Dorsolateral prefrontal cortex (tissue), 122 donors: ENCODE measurements at places on chromosomes 1 and 21.

GRCh38 chr1:61670445-61670844 lies 54.5 kb downstream of the TM2D1 start:
- no peak for DNase-seq

GRCh38 chr1:207444514-207445217 lies 9.5 kb upstream of the CR2 start:
- no peak for DNase-seq

- DNase-seq, result no peak
Measured at GRCh38 chr1:153883223-153883622, 39.5 kb downstream of the GATAD2B start.

DNA sequence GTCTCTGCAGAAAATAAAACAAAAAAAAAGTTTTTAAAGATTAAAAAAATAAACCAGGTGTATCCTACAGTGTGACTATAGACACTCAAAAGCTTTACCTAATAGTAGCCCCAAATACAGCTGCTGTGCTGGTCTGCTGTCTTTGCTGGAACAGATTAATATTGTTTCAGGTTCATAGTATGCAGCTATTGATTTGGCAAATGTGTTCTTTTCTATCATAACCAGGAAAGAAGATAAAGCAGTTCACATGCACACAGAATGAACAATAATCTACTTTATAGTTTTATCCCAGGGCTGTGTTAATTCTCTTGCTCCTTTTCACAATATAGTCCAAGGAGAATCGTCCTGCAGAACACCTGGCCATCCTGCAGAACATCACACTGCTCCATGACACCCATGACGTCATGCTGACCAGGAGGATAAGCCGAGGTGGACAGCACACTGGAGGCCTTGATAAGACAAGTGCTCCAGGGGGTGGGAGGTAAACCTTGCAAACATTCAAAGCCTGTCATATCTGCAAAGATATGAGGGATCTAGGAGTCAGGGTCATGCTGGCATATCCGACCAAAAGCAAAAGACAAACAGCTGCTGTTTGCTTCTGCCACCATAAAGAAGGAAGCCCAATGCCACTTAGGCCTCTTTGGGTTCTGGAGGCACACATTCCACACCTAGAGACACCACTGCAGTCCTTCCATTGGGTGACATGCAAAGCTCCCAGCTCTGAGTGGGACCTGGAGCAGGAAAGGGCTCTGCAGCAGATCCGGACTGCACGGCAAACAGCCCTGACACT lies 86.1 kb upstream of the SLC2A1 start:
- no peak for DNase-seq

DNA sequence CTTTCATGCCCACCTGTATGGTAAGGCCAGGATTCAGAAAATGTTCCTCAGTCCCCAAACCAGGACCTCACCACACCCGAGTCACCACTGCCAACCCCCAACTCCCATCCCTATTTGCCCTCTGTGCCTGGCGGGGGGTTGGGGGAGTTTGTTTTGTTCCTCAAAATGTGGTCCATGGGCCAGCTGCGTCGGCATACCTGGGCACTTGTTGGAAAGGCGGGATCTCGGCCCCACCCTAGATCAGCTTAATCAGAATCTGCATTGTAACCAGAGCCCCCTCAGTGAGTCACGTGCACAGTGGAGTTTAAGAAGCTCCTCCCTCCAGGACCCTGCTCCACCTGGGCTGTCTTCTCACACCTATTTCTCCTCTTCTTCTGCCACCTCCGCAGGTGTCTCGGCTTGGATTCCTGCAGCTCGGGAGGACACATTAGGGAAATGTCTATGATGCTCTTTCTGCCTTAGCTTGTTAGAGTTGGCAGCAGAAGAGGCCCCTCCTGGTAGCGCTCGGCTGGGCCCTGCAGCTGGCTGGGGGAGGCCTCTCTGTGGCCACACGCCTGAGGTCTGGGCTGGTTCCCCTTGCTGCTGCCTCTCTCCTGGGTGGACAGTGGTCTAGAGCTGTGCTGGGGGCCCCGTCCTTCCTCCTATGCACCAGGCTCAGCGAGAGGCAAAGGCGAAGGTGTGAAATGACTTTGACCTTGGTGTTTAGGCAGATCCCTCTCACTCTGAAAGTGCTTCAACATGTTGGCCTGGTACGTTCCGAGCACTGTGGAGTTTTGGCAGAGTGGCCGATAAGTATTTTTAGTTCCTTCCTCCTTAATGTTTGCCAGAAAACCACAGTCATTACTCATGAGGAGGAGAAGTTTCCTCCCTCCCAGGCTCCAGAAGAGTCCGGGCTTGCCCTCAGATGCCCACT lies 41.8 kb upstream of the CAMTA1 start:
- no peak for DNase-seq

DNA sequence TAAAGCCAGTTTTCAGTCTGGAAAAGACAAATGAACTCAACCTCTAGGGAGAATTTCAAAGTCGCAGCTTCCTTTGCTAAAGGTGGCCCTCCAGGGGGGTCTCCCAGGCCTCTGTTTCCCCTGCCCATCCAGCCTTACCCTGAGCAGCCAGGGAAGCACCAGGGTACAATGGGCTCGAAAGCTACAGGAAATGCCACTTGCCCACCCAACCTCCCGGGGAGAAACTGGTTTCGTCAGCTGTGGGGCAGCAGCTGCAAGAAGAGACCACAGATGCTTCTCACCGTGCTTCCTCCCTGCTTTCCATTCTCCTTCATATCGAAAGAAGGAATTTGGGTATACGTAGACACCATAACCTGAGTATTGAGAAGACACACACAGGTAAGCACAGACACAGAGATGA lies 1.7 kb downstream of the MORN1 start:
- DNase-seq, result no peak

- DNase-seq, result no peak
Measured at GRCh38 chr1:67270541-67270940, 37.1 kb upstream of the IL12RB2 start.

GRCh38 chr1:91700332-91700731 lies 185.6 kb downstream of the TGFBR3 start:
- DNase-seq, result no peak

DNA sequence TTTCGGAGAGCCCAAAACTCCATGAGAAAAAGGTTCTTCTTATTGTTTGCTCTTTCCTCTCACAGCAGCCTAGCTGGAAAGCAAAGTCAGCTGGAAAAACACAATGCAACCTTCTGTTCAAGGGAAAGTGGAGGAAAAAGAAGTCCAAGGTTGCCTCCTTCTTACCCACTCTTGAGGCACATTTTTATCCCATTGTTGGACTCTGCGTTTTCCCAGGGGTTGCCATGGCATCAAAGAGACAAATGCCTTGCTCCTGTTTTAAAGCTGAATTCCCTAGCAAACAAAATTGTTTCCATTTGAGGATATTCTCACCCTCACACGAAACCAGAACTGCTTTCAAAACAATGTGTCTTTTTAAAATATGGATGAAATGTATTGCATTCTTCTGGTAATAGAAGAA lies 45.1 kb upstream of the PALMD start:
- no peak for DNase-seq

GRCh38 chr1:6271554-6271953 lies 10.7 kb upstream of the GPR153 start:
- no peak for DNase-seq

DNA sequence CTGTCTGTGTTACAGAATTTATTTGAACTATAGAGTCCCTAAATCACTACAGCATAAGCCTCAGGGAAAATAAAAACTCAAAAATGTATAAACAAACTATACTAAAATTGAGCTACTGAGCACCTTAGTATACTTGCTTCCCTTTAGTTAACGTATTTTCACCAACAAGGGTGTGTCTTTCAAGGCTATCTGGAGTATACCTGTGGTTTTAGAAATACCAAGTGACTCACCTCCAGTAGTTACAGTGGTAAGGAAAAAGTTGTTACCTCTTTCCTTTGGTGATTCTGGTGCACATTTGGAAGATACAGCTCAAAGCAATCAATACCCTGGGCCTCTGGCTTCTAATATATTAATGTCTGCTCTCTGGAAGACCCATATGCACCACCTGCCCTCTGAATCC lies 68.0 kb upstream of the C1orf105 start:
- DNase-seq, result no peak

- no peak for DNase-seq
Measured at GRCh38 chr1:20634594-20635084, 1.4 kb downstream of the PINK1 start.

- peak; percentile 26 for DNase-seq
Measured at GRCh38 chr1:13228343-13228781, 2.4 kb upstream of the PRAMEF18 start.

GRCh38 chr1:220300442-220301121 lies 28.3 kb upstream of the RAB3GAP2 start:
- DNase-seq, result peak; percentile 4

DNA sequence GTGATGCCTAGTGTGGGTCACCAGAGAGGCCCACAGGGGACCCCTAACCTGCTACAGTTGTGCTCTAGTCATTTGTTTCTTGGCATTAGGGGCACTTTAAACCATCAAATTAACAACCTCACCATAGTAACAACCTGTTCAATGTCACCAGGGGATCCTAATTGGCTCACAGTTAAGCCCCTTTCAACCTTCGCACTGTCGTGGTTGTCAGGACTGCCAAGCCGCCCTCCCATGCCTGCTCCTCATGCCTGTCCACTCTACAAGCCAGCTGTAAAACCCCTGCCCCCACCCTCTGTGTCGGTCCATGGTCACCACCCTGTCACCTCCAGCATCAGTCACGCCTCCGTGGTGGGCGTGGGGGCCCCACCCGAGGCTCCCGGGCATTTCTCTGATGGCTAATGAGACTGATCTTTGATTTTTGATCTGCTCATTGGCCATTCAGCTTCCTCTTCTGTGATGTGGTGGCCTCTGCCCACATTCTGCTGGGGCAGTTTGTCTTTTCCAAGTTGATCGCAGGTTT lies 96.6 kb downstream of the WDR4 start:
- DNase-seq, result no peak
